HS-27A (cell line): ENCODE measurements at places on chromosomes 7 and 10.

DNA sequence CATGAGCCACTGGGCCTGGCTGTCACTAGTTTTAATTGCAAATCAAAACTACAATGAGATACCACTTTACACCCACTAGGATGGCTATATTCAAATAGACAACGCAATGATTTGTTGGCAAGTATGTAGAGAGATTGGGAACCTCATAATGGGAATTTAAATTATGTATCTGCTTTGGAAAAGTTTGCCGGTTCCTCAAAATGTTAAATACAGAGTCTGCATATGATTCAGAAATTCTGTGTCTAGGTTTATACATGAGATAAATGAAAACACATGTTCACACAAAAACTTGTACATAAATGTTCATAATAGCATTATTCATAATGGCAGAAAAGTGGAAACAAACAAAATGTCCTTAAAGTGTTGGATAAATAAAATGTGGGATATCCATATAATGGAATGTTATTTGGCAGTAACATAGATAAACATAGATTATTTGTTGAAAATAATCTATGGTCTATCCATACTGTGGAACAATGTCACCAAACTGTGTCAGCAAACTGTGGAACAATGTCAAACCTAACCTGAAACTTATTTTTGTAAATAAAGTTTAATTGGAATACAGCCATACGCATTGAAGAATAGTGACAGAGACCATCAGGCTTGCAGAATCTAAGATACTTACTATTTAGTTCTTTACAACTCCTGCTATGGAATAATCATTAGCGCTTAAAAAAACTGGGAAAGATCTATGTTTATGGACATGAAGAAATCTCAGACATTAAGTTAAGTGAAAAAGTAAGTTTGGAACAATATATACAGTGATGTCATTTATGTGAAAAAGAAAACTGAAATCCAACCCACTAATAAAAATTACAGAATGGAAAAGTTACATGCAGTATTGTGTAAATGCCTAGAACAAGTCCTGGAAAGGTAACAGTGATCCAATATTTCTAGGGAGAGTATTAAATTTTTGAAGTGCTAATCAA is 70.9 kb downstream of the CCDC7 start:
- DNase-seq, result no peak

DNA sequence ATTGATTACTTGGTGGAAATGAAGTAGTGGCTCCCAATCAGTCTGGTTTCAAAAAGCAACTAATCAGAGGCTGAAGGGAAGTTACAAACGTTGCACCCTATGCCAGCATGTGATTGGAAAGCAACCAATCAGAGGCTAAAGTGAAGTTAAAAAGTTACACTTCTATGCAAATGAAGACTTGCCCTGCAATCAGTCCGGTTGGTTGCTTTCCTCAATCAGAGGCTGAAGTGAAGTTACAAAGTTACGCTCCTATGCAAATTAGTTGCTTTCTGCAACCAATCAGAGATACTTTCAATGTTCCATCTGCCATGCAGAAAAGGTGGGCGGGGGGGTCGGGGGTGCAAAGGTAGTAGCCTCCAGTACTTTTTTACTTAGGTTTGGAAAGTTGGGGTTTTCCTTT is 1077.1 kb downstream of the TYW1 start:
- DNase-seq, result no peak

GRCh38 chr10:132965411-132966057 is 23.2 kb upstream of the CFAP46 start:
- DNase-seq, result no peak

- no peak for DNase-seq
These were observed 163.4 kb downstream of the PLXDC2 start for GRCh38 chr10:19979628-19980027.

GRCh38 chr10:93445978-93446720 is 36.0 kb downstream of the MYOF start:
- DNase-seq, result no peak

DNA sequence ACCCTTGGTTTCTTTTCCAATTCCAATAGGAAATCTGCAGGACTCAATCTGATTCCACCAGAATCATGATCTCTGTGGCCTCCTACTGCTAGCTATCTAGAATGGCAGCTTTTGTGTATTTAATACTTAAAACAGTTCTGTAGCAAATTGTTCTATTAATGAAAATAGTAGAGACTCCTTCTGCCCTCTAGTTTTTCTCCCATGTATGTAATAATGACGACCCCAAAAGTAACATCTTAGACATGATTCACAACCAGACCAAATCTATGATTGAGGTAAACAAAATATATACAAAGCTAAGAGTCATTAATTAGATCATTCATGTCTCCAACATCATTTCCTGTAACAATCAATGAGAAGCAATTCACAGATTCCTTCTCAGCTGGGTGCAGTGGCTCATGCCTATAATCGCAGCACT is 259.1 kb upstream of the MKLN1 start:
- no peak for DNase-seq

GRCh38 chr7:13115157-13115772 is 427.8 kb downstream of the ARL4A start:
- DNase-seq, result no peak

DNA sequence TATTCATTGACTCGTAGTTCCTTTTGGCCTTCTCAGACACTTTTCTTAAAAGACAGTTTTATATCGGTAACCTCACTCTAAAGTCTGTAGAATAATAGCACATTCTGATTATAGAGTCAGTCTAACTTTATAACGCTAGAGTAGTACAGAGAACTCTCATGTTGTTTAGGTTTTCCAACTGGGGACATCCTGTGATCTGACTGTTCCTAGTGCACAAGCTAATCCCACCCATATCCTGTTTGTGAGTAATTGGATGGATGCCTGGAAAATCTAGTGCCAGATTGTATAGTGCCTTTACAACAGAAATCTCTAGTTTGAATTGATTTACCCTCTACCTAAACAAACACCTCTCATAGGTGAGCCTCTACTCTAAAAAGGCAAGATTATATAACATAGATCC is 107.4 kb downstream of the ZEB1 start:
- DNase-seq, result peak; percentile 31

DNA sequence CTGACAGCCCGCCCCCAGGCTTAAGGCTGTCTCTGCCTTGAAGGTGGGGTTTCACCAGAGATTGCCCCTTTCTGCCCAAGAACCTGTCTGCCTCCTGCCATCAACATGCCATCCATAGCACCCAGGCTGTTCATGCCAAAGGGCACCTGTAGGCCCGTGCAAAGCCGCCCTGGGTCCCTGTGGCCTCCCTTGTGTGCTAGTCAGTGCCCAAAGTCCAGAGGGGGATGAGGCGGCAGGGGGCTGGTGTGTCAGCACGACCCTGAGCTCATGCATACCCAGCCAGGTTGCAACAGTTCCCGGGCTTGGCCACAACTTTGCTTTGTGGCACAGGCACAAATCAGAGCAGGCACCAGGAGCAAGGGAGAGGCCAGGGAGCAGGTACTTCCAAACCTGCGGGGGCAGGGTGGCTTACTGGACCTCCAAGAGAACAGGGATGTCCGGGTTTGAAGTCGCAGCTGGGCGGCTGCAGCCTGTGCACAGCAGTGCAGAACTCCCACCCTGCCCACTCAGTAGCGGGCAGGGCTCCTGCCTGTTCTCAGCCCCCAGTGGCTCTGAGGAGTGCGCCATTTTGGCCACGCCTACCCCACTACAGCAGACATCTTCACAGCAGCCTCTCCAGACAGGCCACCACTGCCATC is 671.1 kb upstream of the GRM3 start:
- no peak for DNase-seq
